ELR (cell line): ENCODE measurements at places on chromosomes 3 and 15.
A peak's percentile ranks its signal among the peaks of the same experiment; 100 is the strongest.

DNA sequence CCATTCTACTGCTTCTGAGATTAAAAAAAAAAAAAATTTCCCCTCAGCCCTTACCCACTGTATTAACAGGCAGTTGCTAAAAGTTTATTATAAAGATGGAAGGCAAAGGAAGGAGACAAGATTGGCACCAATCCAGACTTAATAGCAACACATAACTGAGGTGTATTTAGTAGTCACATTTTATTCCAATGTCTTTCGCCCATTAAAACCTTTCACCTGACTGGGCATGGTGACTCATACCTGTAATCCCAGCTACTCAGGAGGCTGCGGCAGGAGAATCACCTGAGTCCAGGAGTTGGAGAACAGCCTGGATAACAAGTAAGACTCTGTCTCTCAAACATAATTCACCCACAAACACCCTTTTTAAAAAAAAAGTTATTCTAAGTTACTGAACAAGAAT is 4.4 kb downstream of the ACAP2 start:
- DNase-seq: no peak

- DNase-seq: no peak
Measured at GRCh38 chr3:27094721-27095120, 274.5 kb downstream of the NEK10 start.

DNA sequence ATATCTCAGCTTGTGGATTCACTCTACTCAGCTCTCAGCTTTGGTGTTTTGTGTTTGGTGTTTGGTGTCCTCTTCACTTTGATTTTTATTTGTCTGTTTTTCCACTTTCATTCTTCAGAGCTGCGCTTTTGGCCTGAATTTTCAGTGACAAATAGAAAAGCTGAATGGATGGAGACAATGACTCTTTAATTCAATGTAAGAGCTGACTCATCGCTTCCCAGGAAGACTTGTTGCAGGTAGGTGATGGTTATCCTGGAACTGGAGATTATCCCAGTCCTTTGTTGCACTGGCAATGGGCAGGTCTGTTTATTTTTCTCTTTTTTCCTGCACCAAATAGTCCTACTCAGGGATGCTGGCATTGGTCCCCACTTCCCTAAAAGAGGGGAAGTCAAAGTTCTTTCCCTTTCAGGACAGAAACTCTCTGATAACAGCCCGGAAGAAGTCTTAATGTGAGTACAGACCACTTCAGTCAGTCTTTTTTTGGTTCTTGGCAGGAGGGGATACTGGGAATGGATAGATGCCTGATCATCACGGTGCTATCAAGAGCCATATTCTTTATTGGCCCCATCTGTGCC is 12.4 kb upstream of the AEN start:
- no peak for DNase-seq

- DNase-seq: no peak
Measured at GRCh38 chr3:138724443-138724842, 110.3 kb downstream of the PIK3CB start.

DNA sequence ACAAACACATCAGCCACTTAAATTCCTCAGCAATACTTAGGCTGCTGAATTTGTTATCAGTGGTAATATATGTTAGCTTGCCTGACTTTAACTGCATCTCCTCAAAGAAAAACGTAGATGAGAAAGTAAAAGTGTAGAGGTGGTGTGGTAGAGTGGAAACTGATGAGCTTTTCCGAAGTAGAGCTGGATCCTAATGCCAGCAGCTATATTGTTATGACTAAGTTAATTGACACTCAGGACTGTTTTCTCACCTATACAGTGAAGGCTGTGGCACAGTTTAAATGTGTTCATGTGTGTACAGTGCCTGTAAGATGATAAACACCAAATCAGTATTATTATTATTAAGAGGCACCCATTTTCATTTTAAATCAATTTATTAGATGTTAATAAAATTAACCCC is 174.9 kb downstream of the TNIK start:
- DNase-seq: peak; percentile 40

DNA sequence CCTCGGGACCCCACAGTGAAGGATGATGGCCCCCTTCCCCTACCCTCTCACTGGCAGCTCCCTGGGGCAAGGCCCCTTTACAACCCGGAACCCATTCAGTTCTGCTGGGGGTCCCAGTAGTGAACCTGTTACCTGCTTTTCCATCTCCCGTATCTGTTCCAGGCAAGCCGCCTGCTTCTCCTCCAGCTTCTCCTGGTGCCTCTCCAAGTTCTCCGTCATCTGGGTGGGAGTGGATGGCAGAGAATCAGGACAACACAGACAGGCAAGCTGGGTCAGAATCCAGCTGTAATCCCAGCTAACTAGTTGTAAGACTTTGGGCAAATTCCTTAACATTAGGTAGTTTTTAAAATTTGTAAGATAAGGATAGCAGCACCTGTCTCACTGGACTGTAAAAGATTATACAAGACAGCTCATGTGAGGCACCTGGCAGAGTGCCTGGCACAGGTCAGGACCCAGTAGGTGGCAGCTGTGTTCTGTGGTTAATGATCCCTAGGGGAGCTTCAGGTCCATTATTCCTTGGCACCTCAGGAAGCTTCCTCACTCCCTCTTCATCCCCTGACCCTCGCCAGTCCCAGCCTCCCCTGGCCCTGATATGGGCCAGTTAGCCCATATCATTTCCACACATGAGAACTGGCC is 6.4 kb upstream of the ANKRD63 start:
- DNase-seq: no peak

DNA sequence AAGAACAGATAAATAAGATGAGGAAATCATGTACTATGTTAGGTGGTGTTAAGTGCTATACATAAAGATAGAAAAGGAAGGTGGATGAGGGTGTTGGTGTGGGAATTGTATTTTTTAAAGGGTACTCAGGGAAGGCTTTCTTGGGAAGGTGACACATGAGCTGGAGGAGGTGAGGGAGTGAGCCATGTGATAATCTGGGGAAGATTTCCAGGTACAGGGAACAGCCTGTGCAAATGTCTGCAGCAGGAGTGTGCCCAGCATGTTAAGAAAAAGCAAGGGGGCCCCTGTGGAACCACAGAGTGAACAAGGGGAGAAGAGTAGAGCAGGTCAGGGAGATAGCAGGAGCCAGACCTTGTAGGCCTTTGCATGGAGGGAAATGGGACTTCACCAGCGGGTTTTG is 175.6 kb downstream of the SSR3 start:
- DNase-seq: no peak

GRCh38 chr15:52255935-52256334 is 39.7 kb downstream of the MYO5C start:
- no peak for DNase-seq

GRCh38 chr15:69668963-69669362 is 216.3 kb downstream of the RPLP1 start:
- no peak for DNase-seq

DNA sequence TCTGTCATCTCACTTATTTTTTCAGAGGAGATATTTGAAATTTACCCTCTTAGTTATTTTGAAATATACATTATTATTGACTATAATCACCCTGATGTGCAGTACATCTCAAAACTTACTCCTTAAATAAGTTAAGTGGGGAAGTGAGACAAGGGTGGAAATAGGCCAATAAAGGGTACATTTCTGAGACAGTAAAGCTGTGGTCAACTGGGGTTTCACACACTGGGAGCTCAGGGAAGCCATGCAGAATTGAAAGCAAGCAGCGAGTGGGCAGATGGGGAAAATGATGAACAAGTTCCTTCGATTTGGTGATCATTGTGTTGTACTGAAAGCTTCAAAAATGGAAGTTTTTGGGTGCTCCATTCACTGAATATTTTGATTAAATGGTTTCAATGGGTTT is 21.6 kb upstream of the MOBP start:
- DNase-seq: no peak

DNA sequence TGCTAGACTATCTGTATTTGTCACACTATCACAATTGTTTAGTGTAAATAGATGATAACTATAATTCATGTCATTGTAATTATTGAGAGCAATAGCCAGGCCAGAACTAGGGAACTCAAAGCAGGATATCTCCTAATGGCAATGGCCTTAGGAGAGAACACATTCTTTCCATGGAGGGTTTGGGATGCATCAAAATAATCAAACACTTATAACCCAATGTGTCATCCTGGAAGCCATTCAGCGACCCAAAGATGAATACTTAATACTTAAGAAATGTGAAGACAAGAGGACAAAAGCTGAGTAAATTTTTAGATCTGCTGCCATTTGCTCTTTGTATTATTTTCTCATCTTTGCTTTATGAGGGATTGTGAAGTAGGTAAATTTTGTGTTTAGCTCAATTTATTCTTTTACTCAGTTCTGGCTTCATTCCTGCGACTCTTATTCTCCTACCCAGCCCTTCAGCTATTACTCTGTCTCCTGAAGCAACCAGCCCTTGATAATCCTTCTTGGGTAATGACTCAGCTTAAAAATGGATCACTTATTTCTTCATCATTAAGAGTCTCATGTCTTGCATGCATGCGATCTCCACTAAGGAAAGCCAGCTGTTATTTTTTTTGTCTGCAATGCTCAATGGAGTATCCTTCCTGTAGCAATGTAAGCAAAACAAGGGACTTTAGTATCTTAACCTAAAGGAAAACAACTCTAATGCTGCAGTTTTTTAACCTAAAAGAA is 2.0 kb downstream of the OR4F15 start:
- DNase-seq: peak; percentile 23

DNA sequence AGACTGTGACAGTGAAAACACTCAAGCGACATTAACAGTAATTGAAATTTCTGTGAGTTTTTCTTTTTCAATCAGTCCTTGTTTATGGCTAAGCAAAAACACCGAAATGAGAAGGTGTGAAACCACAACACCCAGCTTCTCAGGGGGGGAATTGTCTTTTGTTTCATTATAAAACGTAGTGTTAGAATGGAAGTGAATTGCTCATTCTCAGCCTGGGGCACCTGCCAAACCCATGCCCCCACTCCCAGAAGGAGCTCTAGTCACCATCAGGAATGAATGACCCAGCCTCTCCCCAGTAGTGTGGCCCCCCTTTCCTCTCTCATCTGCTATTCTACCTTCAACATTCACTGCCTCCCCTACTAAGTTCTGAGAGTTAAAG is 185.8 kb upstream of the CFAP20DC start:
- no peak for DNase-seq

- no peak for DNase-seq
Measured at GRCh38 chr3:115022835-115023398, 124.2 kb downstream of the ZBTB20 start.

DNA sequence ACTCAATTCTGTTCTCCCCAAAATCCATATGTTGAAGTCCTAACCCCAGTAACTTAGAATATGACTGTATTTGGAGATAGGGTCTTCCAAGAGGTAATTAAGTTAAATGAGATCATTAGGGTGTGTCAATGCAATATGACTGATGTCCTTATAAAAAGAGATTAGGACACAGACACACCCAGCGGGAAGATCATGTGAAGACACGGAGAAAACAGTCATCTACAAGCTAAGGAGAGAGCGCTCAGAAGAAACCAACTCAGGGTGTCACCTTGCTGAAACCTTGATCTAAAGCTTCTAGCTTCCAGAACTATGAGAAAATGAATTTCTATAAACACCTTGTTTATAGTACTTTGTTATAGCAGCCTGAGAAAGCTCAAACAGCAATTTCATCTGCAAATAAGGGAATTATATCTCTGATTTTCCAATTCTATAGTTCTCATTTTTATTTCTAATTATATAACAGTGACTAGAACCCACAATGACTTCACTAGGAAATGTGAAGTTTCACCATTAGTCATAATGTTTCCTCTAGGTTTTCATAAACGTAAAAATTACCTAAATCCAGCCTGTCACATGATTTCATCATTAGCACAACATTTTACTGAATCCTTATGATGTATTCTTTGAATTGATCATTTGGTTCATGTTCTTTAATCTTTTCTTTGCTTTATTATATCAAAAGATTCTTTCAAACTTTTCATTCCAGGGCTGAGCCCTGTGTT is 459.1 kb upstream of the MDFIC2 start:
- peak; percentile 72 for DNase-seq

DNA sequence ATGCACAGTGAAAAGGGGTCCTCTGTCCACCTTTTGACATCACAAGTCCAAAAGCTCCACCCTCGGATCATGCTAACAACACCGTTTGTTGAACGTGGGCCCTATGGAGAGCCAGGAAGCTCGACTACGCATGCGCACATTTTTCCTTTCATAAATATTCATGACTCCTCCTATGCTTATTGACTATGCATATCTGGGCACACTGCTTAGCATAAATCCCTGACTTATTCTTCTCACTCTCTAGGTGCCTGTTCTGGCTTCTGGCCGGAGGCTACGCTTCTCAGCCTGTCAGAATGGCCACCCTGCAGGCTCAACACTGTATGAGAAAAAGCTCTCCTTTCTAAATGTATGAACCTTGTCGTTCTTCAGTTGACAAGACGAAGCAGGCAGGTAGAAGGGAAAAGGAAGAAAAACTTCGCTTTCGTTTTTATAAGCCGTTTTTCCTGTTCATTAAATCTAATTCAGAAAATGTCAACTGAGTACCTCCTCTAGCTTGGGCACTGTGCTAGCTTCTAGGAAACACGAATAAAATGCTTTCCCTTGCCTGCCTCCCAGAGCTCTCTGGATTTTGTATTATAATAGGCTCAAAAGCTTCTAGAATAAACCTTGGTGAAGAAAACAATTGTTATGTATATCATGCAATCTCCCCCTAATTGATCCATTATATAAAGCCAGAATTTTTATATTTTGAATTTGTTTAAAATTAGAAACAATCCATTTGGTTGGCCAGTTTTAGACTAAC is 207.7 kb downstream of the ATP10A start:
- DNase-seq: no peak

GRCh38 chr3:52852419-52852818 is 17.6 kb upstream of the MUSTN1 start:
- DNase-seq: no peak

GRCh38 chr3:78426454-78426853 is 1341.3 kb downstream of the ROBO1 start:
- DNase-seq: no peak

- no peak for DNase-seq
Measured at GRCh38 chr3:137171834-137172603, 214.2 kb downstream of the IL20RB start.

- DNase-seq: no peak
Measured at GRCh38 chr3:26350853-26351252, 271.7 kb upstream of the LRRC3B start.

- DNase-seq: peak; percentile 33
Measured at GRCh38 chr3:40623567-40623966, 98.8 kb downstream of the ZNF621 start.

DNA sequence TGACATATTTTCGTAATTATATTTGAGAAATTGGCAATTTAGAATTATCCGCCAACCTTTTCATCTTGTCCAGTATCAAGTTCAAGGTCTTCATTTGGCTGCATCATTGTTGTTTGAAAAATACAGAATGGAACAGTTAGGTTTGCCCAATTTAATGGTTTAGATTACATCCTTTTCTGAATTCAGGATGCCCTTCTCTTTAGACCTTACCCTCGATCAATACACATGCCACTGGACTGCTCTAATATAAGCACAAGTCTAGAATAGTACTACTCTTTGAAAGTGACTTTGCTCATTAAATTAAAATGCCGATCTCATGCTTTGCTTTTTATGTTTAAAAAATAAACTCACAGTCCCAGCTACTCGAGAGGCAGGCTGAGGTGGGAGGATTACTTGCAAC is 44.5 kb downstream of the PXK start:
- DNase-seq: no peak

- no peak for DNase-seq
Measured at GRCh38 chr3:56087451-56088053, 380.7 kb downstream of the ERC2 start.
